NCI-H2081 (cell line): ENCODE measurements at places on chromosomes 6 and 20.

- no peak for DNase-seq
Observed at GRCh38 chr20:17615645-17616479, 46.0 kb downstream of the DSTN start.

DNA sequence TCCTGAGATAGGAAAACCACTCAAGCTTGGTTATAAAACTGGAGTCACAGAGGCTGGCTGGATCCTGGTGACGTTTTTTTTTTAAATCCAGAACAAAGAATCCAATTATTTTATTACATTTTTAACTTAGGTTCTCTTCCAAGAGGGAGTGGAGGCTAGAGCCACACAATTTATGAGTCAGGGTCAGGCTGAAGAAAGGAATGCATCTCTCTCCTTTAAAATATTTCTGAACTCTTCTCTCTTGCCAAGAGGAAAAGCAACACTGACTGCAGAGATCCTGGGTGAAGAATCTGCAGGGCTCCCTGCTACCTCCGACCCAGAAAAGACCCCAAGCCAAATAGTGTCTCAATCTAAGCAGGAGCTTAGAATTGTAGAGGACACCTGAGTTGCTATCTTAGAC is 88.5 kb upstream of the SSTR4 start:
- no peak for DNase-seq

DNA sequence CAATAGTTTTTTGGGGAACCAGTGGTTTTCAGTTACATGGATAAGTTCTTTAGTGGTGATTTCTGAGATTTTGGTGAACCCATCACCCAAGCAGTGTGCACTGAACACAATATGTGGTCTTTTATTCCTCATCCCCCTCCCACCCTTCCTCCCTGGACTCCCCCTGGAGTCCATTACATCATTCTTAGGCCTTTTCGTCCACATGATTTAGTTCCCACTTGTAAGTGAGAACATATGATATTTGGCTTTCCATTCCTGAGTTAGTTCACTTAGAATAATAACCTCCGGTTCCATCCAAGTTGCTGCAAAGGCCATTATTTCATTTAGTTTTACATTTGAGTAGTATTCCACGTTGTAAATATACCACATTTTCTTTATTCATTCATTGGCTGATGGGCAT is 28.3 kb downstream of the RPP40 start:
- DNase-seq = no peak

GRCh38 chr6:87068795-87069194 is 26.1 kb downstream of the CGA start:
- DNase-seq = no peak

GRCh38 chr20:43925801-43926200 is 11.1 kb downstream of the TOX2 start:
- no peak for DNase-seq

- no peak for DNase-seq
Observed at GRCh38 chr20:32600681-32601237, 15.6 kb upstream of the NOL4L start.

DNA sequence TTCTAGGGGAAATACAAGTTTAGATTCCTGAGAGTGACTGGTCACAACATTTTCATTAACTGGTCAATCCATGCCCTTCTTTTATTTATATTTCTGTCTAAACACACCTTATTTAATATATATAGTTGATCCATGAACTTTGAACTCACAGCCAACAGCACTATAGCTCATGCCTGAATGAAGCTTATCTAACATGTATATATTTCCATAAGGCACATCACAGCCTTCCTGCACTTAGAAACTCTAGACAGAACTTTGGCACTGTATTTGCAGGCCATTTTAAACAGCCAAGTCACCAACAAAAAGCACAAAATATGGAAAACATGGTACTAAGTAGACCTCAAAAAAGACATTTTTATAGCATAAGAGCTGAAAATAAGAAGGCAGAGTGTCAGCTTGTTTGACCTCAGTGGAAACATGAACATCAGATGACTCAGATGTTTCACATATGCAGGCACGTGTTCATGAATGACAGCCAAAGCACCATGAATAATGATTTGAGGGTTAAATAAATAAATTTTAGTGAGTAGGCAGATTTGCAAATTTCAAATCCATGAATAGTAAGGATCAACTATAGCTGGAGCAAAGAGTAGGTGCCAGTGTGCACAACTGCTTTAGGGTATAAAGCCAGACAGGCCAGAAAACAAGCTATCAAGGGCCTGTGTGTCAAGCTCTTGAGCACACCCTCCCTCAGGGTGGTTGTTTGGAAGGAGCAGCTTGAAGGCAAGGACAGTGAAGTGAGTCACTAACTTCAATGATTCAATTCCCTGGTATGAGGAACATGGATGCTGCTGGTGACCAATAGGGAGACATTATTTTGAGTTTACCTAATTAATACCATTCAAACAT is 88.9 kb upstream of the NT5E start:
- no peak for DNase-seq

GRCh38 chr6:106692112-106692818 is 62.9 kb downstream of the QRSL1 start:
- DNase-seq = no peak

DNA sequence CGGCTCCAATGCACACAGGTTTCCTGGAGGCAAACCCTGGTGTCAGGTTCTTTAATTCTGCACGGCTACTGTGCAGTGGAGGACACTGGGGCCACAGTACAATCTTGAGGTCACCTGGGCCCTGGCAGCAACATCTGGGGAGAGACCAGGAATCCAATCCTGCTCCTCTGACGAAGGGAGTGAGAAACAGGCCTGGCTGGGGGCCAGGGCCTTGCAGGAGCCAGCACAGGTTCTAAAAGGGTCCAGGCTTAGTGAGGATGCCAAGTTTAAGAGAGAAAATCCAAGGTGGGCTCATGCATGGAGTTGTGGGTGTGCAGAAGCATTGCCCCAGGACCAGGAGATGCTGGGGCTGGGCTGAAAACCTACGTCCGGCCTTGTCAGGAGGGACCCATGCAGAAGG is 12.6 kb upstream of the THBS2 start:
- no peak for DNase-seq

GRCh38 chr6:153002613-153003365 is at the start of gene MTRF1L:
TSS of gene MTRF1L (minus strand) at chr6:153002709. CDS start at chr6:153002685, 24 bp downstream.
- DNase-seq = peak; percentile 89

DNA sequence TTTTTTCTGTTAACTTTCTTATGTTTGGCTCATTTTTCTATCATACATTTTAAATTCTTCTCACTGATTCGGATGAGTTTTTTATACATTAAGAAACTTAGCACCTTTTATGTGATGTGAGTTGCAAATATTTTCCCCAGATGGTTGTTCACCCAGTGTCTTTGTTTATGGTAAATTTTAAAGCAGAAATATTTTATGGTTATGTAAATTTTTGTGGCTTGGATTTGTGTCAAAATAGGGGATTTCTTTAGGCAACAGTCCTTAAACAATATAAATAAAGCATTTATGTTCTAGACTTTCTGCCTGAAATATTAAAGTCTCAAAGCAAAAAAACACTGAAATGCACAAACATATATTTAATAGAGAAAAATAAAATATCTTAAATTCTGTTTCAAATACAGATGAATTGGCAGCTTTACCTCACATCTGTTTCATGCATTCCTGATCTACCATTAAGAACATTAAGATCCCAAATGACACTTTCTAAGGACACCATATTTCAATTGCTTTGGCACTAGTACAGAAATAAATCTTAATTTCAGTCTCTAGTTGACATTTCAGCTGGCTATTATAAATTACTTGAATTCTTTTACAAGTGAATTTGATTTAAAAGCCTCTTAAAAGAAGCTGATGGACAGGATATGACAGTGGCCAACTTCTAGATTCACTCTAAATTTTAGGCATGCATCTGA is 646.6 kb downstream of the HACE1 start:
- DNase-seq = no peak

- DNase-seq = peak; percentile 13
Observed at GRCh38 chr6:104606361-104606760, 253.4 kb downstream of the HACE1 start.

DNA sequence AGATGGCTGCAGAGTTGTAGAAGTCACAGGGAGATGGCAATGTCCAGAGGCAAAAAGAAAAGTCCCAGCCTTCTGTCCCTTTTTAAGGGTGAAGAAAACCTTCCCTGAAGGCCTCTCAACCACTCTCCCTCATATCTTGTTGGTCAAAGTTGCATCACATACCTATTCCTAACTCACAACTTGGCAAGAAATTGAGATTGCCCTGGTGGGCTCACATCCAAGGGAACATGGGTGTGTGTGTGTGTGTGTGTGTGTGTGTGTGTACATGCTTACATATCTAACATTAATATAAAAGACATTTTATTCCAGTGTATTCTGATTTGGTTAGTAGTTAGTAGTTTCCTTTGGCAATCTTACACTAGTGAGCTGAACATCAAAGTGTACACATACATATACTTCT is 144.3 kb upstream of the SALL4 start:
- DNase-seq = no peak

- no peak for DNase-seq
Observed at GRCh38 chr6:129279343-129280292, 396.7 kb downstream of the LAMA2 start.

DNA sequence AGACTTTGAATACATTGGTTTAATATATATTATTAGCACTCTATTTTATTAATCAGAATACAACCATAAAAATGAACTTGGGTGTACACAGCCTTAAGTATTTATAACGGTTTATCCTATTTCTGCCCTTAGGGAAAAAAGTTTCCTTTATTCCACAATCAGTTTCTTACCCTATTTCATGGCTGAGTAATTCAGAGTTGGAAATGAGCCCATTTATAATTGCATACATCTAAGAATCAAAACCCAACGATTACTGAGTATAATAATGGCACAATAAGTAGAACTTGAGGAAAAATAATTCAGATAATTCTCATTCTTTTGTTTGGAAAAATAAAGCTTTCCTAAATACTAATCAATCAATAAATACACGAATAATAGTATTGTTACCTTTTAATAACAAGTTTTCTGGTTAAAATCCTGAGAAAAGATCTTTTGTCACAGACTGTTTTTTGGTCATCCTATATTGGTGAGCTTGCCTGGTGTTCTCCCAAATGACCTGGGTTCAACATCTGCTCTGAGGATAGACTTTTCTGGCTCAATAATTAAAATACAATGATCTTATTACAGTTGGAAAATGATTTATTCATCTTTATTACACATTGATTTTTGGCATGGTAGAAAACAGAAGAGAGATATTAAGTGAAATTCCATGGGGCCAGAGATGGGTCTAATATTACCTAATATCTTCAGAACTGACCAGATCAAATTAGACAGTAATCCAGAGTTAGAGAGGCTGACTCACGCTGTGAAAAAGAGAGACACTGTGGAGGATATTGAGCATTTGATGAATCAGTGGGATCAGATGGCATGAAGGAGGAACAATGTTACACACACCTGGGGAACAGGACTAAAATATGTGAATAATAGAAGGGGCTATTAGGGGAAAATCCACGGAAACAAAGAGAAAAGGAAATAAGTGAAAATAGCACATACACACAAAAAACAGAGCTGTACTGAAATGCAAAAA is 162.1 kb upstream of the TBX18 start:
- DNase-seq = no peak

DNA sequence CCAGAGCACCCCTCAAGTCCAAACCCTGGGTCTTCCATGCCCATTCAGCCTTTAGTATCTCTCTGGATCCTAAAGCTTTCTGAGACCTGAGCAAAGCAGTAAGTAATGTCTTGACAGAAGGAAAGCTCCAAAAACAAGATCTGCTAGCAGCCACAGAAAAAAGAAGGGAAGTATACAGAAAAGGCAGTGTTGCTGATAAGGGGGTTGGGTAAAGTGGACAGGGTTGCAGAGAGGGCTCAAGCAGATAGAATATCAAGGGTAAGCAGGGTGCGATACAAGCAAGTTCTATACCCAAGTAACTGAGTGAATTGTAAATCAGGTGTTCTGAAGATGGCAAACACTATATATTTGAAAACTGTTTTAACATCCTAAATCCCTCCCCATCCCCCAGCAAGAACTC is 113.4 kb upstream of the CARMIL1 start:
- peak; percentile 51 for DNase-seq

- no peak for DNase-seq
Observed at GRCh38 chr6:11912420-11912819, 99.7 kb upstream of the HIVEP1 start.

DNA sequence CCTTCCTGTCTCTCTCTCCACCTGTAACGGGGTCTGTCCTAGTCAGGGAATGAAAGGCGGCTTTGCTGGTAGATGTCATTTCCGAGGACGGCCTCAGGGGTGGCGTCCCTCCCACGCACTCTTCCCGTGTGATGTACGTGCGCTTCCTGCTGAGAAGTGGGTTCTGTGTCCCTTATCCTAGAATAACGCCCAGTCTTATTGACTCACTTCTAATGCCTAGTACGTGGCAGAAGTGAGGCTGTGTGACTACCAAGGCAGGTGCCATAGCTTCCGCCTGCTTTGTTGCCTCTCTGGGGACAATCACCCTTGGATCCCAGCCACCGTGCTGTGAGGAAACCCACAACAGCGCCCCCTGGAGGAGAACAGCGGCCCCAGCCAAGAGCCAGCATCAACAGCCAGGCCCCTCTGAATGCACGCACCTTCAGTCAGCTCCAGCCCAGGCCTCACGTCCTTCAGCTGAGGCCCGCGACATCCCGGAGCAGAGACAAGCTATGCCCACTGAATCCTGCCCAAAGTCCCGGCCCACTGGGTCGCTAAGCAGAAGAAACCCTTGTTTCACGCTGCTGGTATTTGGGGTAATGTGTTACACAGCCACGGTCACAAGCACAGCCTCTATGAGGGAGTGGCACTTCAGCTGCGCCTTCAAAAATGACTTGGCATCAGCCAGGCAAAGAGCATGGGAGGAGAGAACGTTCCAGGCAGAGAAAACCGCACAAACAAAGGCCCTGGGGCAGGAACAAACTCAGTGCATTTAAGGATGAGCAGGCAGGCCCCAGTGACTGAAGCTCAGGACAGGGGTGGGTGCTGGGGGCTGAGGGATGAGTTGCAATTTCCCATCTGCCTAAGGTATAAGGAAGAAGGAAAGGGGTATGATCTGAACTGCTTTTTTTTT is 224.2 kb downstream of the NFATC2 start:
- peak; percentile 49 for DNase-seq
